T follicular helper cell (primary cell): ENCODE measurements at places on chromosomes 11 and 22.
A peak's percentile ranks its signal among the peaks of the same experiment; 100 is the strongest.

DNA sequence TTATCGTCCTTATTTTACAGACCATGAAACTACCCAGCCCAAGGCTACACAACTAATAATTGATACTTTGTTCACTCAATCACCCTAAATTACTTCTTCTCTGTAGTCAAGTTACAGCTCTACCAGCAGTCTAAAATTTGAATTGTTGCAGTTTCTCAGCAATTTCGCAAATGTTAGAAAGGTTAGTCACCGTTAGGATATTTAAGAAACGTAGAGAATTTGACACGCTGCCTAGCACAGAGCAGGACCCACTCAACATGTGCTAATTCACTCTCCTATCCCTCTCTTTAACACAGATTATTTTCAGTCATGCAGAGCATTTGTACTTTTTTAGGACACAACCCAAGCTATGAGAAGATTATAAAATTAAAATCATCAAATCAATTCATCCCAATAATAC, 771.1 kb upstream of the LUZP2 start:
- DNase-seq, result no peak

DNA sequence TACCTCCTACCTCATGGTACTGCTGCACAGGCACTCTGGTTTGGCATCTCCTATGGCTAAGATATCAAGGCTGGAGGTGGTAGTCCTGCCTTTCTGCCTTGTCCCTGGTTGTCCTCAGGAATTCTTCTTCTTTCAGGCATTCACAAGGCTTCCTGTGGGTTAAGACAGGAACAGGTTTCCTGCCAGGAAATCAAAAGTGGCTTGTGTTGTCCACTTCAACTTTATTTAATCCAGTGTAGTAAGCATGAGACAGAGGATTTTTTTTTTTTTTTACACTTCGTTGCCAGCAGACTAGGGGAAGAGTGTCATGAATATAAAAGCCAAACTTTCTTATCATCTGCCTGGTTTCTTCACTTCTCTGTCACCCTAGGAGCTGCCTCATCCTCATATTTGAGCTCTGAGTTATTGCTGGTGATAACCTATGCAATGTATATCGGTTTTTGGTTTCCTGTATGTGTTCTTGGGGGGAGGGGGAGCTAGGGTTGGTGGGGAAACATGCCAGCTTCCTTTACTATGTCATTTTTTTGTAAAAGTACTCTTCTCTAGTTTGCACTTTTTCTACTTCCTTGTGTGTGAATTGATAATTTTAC, 50.2 kb downstream of the XKR3 start:
- DNase-seq, result no peak

- no peak for DNase-seq
Measured at GRCh38 chr11:84909740-84910139, 717.4 kb downstream of the DLG2 start.

DNA sequence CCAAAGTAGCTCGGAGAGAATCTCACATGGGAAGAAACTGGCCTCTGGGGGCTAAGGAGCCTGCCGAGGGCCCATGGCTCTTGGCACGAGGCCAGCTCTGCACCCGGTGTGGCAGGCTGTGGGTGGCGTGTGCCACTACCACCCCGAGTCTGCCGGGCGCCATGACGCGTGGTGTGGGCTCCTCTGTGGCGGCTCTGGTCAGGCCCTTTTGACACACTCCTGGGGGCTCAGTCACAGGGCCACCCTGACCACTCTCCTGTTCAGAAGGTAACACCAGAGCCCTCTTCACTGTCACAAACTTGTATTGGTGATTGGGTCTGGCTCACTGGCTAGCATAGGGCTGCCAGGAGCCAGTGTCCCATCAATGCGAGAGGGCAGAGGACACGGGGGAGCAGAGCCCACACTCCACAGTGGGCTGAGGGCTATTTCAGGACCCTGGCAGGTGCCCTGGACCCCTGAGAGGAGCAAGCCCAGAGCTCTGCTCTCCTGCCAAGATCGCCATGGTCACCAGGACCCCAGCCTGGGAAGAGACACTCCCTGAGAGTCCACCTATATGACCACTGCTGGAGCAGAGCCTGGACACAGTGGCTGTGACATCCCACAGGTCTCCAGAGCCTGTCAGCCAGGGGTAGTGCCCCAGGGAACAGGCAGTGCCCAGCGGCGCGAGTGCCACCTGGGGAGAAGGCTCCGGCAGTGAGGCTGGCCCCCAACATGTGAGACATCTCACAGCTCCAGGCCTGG, 8.6 kb upstream of the PPM1F start:
- no peak for DNase-seq

DNA sequence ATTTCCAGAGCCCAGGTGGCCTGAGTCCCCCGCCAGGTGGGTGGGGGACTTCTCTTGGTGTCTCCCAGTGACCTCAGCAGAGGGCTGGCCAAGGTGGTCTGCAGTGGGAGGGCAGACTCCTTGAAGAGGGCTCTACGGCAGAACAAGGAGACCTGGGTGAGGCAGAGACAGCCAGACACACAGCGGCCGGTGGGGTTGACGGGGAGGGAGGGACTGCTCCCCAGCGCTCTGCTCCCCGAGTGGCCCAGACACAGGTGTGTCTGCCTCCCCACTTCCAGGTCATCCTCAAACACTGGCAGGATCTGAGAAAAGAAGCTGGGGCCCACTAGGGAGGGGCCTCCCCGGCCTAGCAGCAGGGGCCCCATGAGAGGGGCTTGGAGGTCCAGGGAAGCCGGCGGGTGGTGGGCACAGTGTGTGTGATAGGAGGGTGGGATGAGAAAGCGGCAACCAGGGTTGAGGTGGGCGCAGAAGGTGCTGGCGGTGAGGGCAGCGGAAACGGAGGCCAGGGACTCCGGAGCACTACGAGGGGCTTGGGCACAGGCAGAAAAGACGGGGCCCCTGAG, 30.1 kb downstream of the SYT7 start:
- DNase-seq, result no peak

GRCh38 chr22:38494498-38494897, 11.6 kb downstream of the DDX17 start:
- DNase-seq, result no peak

GRCh38 chr22:48832592-48832991, 995.1 kb downstream of the BRD1 start:
- DNase-seq, result no peak

DNA sequence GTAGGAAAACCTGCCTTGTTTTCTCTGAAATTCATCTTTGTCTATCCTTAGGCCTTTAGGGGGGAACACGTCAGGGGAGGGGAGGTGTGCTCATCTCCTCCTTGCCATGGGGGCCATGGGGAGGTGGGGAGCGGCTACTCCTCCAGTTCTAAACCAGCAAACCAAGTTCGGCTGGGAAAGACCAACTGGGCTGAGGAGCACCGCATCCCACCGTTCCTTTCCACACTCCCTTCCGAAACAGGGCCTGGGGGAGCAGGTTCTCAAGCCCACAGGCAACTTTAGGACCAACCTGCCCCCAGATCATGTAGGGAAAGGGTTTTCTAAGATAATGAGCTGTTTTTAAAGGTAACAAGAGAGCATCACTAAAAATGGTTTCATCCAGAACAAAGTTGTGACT, 77.5 kb upstream of the PITPNB start:
- DNase-seq, result no peak

- no peak for DNase-seq
Measured at GRCh38 chr11:111840143-111840542, 31.2 kb downstream of the ALG9 start.

- DNase-seq, result no peak
Measured at GRCh38 chr11:45501392-45502225, 163.8 kb downstream of the CHST1 start.

- DNase-seq, result peak; percentile 74
Measured at GRCh38 chr22:37457093-37457893, 28.9 kb downstream of the MFNG start.

DNA sequence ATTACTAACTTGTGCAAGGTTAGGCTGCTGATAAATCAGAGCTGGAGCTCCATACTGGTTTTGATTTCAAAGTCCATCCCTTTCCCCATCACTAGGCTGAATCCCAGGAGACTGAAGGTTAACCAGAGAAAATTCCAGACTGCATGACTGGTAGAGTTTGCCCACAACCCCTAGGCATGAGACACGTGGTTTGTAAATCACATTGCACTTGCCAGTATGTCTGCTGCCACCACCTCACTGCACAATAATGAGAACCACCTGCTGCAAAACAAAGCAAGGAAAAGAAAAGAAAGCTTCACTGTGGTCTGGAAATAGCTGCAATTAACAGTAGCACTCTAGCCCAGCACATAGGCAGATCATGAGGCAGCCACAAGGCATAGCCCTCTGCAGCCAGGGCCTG, 67.6 kb upstream of the NTM start:
- DNase-seq, result no peak

GRCh38 chr22:22430111-22430820, 78.3 kb downstream of the ZNF280B start:
- no peak for DNase-seq

DNA sequence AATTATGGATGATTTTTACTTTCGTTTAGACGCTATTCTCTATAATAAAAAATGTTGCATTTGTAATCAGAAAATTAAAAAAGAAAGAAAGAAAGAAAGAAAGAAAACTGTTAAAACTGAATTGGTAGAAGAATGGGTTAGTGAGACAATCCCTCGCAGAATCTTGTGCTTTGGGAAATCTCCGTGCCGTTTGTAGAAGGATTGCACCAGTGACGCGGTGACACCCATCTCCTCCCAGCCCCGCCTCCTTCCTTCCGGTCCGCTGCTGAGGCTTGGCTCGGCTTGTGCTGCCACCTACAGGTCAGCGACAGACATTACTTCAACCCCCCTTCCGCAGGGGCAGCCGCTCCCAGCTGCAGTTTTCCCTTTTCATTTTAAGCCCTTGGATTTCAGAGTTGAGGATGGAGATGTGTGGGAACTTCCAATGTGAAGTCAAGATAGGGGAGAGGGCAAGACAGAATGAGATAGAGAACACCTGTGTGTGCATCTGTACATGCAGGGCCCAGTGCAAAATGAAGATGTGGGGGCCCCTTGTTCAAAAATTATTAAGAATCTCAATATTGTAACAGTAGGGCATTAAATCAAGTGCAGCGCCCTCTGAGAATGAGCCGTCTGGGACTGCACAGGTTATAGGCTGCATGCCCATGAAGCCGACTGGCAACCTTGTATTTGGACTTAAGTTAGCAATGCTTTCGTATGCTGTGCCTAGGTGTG, 41.1 kb downstream of the TST start:
- peak; percentile 88 for DNase-seq

- DNase-seq, result no peak
Measured at GRCh38 chr22:37301144-37301830, 19.0 kb downstream of the CYTH4 start.

DNA sequence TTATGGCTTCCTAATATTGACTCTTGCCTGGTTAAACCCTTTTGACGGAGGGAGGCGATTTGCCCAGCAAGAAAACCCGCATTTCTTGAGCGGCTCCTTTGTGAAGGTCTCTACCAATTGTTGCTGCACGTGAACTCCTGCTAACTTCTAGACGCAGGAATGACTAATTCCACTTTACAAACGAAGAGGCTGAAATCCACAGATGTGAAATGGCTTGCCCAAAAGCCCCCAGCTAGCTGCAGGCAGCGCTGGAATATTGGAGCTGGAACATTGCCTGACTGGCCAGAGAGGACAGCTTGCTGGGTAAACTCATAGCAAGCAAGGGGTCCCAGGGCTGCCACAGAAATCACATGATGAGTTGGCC, 542 bp downstream of the GCAT start:
- DNase-seq, result no peak
